Hematopoietic multipotent progenitor cell (in vitro differentiated cells): ENCODE measurements at places on chromosomes 13 and 19. TPM values are rescaled to one million over a fixed set of nuclear protein-coding genes. Genes with fewer than 3 reads are reported as not detected.

DNA sequence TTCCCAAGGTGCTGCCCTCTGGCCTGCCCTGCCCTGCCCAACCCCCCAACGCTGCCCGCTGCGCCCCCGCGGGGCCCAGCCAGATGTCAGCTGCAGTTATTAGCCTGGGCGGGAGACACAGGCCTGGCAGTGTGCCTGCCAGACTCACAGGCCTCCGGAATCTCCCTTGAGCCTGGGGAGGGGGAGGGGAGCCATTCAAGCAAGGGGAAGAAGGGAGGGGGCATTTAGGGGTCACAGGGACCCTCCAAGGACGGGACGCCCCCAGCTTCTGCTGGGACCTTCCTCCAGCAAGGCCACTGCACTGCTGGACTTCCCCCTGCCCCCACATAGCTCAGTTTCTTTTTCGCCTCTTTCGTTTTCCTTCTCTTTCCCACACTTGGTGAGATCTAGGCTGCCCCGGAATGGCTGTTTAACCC, 2.6 kb upstream of the JUNB start:
- DNase-seq = no peak

GRCh38 chr19:52898101-52898500, 666 bp upstream of the ZNF320 start:
- DNase-seq = no peak

DNA sequence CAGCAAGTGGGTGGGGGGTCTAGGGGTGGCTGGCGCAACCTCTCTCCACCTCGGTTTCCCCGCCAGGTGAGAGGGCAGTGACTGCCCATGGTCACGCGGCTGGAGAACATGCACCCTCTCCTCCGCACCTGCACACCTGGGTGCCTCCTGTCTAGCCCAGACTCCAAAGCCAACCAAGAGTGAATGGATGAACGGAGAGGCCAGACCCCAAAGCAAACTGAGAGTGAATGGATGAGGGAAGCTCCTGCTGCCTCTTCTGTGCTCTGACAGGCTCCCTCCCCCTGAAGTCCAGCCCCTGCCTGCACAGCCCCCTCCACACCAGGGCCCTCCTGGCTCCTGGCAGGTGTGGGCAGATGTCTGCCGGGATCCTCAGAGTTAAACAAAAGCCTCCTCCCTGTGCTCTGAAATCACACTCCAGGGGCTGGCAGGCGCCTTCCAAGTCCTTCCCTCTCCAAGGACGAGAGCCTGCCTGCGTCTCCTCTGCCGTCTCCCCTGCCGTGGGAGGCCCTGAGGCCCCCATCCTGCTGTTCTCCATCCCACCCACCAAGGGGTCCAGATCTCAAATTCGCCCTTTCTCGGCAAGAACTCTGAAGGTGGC, 2.2 kb downstream of the SBNO2 start:
- no peak for DNase-seq

DNA sequence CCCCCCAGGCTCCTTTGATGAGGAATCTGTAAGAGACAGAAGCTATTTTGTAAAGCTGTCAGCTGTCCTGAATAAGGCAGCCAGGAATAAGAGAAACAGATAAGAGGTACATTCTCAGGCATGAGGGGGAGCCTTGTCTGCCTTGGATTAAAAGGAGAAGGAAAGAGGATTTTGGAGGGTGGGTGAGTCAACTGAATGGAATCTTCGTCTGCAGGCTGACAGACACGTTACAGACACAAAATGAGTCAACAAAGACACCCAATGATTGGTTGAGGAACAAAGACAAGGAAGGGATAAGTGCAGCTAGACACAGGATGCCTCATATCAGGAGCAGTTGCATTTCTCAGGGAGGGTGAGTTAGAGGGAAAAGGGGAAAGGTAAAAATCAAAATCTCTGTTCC, 162.5 kb downstream of the OLFM4 start:
- DNase-seq = no peak

GRCh38 chr13:53126841-53127245, 98.2 kb downstream of the OLFM4 start:
- no peak for DNase-seq

DNA sequence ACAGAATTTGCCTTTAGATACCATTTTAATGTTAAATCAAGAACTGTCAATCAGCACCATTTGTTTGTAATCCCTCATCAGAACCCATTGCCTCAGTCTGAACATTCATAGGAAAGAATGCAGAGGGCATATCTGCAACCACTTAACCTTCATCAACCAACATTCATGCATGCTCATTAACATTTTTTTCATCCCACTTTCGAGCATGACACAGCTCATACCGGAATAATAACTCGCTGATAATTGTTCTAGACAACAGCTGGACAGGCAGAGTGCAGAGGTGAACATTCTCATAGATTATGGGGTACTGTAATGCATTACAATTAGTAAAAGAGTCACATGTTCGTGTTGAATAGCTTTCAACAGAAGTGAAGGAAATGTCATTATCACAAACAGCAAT, 216.8 kb downstream of the DIAPH3 start:
- no peak for DNase-seq

- DNase-seq = peak; percentile 51
Observed at GRCh38 chr19:41334793-41335192, 18.9 kb downstream of the TGFB1 start.

GRCh38 chr19:46625731-46626130, 842 bp upstream of the PTGIR start:
- DNase-seq = no peak

- DNase-seq = no peak
Observed at GRCh38 chr19:11054628-11055027, 34.6 kb upstream of the LDLR start.

DNA sequence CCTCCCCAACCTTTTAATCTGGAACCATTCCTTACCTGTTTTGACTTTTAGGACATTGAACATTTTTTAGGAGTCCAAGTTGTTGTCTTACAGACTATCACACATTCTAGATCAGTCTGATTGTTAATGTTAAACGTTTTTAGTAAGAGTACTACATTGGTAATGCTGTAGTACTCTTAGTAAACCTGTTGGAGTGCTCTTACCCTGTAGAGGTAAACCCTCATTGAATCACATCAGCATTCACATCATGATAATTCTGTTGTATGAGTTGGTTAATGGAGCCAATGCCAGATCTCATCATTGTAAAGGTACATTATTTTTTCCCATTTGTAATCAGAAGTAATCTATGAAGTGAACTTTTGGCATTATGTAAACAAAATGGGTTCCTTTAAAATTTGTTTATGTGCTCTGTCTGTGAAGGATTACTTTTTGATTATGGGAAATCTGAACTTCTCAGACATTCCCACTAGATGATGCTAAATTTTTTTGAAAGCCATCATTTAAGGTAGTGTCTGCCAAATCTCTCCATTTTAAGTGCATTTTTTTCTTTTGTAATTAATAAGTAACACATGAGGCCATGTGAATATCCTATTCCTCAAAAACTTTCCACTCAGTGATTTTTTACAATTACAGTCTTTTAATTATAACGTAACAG, 55.2 kb downstream of the VWA8 start:
- DNase-seq = no peak

DNA sequence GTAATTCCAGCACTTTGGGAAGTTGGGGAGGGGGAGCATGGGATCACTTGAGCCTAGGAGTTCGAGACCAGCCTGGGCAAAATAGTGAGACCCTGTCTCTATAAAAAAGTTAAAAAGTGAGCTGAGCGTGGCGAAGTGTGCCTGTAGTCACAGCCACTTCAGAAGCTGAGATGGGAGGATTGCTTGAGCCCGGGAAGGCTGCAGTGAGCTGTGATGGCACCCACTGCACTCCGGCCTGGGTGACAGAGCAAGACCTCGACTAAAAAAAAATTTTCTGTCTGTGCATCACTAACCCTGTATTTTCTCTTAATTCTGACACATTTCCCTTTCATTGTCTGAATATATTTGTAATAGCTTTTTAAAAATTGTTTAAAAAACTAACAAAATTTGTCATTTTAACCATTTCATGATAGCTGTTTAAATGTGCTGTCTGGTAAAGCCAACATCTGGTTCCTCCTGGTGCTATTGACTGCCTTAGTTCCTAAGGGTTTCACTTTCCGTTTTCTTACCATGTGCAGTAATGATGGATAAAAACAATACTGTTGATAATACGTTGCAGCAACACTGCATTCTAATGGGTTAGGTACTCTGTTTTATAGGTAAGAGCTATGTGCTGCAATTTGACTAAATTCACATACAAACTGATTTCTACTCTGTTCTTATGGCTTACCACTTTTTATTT, 29.7 kb downstream of the LATS2 start:
- no peak for DNase-seq

DNA sequence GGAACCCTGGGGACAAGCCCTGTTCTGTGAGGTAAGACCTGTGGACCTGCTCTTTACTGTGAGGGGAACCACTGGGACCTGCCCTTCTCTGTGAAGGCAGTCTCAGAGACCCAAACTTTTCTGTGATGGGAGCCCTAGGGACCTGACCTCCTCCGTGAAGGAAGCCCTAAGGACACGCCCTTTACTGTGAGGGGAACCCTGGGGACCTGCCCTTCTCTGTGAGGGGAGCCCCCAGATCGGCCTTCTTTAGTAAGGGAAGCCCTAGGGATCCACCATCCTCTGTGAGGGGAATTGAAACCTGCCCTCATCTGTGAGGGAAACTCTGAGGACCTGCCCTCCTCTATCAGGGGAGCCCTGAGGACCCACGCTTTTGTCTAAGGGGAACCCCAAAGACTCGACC, 343.5 kb downstream of the UQCRFS1 start:
- DNase-seq = no peak

OLFM4 gene
- total RNA-seq = 0.27 TPM

CRLF1 gene
- not detected for total RNA-seq

APC2 gene
- 0.27 TPM for total RNA-seq

CBARP gene
- 0.27 TPM for total RNA-seq

TPRX1 gene
- not detected for total RNA-seq

ZNF229 gene
- total RNA-seq = 4.0 TPM

GNG7 gene
- total RNA-seq = 5.1 TPM

VSIG10L gene
- total RNA-seq = 0.81 TPM

FAM216B gene
- not detected for total RNA-seq
